ENCODE measurements at places on chromosomes 16 and 17. TPM values are rescaled to one million over a fixed set of nuclear protein-coding genes. Genes with fewer than 3 reads are reported as not detected.

The CUEDC1 gene
- 60.8 TPM for total RNA-seq

The KRT26 gene
- not detected for total RNA-seq

The ZP2 gene
- not detected for total RNA-seq

The PRAC1 gene
- total RNA-seq: not detected

The LITAFD gene
- not detected for total RNA-seq

The SLC2A4 gene
- 0.27 TPM for total RNA-seq

The STARD3 gene
- total RNA-seq: 62.1 TPM

The FZD2 gene
- 50.4 TPM for total RNA-seq

The CD300E gene
- not detected for total RNA-seq

The PARN gene
- 36.7 TPM for total RNA-seq

The CORO6 gene
- total RNA-seq: 8.2 TPM

The FAM117A gene
- total RNA-seq: 1.2 TPM

The KRT32 gene
- total RNA-seq: not detected

The KCNAB3 gene
- total RNA-seq: 3.1 TPM

The IL34 gene
- 0.72 TPM for total RNA-seq

The FBXW10 gene
- total RNA-seq: 1.7 TPM

The ATAD5 gene
- 3.8 TPM for total RNA-seq

The MEOX1 gene
- total RNA-seq: not detected

The SMIM5 gene
- 0.31 TPM for total RNA-seq

The BRICD5 gene
- 6.5 TPM for total RNA-seq

All from A549 treated with CORT108297 at 1 μM for 4 hours (cell line).